Endothelial cell (in vitro differentiated cells): ENCODE measurements at places on chromosomes 16 and 17. TPM values are rescaled to one million over a fixed set of nuclear protein-coding genes. Genes with fewer than 3 reads are reported as not detected.

Gene MRPS34
- total RNA-seq, result 62.7 TPM

DNA sequence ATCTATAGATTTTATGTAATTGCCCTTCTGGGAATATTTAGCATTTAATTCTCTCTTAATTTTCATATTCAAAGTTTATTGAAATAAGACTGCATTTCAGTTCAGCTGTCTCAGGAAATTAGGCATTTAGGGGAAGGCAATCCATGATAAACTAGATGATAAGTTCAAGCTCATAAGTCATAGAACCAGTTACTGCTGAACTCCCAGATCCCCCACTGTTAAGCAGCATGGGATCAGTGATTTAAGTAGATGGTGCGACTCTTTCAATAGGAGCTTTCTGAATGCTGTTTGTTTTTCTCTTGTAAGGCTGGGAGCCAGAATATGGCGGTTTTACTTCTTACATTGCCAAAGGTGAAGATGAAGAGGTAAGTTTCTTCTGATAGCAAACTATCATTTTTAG, 23.8 kb downstream of the OGFOD1 start:
- DNase-seq, result no peak

Gene WSCD1
- total RNA-seq, result 43.9 TPM

DNA sequence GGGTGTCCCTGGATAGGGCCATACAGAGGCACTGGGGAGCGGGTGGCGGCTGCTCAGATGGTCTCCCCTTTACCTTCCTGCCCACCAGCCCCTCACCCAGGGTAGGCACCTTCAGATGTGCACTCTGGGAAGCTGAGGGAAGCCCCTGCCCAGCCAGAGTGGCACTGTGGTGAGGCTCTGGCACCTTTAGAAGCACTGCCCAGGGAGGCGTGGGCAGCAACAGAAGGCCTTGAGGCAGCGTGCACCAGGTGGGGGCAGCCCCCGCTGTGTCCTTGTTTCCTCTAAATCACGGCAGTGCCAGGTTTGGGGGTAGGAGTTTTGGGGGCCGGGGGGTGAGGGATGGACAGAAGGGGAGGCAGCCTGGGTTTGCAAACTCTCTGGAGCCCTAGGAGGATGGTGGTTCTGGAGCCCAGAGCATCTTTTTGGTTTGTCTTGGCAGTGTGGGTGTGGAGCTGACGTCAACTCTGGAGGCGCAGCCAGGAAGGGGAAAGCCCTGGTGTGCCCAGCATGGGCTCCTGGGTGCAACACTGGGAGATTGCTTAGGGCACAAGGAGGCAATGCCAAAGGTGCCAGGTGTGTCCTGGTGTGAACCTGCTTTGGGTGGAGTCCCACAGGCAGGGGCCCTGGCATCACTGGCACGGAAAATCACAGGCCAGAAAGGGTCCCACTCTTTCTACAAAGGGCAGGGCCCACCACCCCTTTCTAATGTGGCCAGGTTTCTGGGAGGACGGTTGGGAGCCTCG, 23.1 kb upstream of the CDC42EP4 start:
- DNase-seq, result no peak

DNA sequence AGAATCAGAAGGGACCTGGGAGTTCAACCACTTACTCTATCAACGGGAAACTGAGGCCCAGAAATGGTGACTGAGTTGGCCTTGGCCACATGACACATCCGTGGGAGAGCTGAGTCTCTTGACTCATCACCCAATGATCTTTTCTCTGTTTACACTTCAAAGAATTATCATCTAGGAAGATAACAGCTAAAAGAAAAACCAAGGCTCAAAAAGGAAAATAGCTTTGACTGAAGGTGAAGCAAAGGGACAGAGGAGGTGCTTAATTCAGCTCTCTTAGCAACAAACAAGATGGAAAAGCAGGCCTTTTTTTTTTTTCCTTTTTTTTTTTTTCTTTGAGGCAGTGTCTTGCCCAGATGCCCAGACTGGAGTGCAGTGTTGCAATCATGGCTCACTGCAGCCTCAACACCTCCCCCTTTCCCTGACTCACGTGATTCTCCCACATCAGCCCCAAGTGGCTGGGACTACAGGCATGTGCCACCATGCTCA, 16.7 kb downstream of the ERCC4 start:
- no peak for DNase-seq

DNA sequence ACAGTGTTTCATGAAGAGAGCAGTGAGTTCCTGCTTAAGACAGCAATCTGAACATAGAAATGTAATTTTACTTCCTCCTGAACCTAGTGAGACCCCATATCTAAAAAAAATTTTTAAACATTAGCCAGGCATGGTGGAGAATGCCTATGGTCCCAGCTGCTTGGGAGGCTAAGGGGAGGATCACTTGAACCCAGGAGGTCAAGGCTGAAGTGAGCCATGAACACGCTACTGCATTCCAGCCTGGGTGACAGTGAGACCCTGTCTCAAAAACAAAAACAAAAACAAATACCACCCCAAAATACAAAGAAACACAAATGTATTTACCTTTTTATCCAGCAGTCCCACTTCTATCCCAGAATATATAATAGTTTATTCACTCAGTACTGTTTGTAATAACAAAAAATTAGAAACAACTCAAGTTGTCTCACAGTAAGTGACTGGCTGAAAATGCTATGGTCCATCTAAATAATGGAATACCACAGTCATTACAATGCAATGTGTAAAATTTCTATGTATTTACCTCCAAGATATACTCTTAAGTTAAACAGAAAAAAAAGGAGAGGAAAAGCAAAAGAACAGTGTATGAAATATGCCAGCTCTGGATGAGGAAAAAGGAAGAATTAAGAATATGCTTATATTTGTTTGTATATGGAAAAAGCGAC, 16.3 kb downstream of the CFDP1 start:
- no peak for DNase-seq

DNA sequence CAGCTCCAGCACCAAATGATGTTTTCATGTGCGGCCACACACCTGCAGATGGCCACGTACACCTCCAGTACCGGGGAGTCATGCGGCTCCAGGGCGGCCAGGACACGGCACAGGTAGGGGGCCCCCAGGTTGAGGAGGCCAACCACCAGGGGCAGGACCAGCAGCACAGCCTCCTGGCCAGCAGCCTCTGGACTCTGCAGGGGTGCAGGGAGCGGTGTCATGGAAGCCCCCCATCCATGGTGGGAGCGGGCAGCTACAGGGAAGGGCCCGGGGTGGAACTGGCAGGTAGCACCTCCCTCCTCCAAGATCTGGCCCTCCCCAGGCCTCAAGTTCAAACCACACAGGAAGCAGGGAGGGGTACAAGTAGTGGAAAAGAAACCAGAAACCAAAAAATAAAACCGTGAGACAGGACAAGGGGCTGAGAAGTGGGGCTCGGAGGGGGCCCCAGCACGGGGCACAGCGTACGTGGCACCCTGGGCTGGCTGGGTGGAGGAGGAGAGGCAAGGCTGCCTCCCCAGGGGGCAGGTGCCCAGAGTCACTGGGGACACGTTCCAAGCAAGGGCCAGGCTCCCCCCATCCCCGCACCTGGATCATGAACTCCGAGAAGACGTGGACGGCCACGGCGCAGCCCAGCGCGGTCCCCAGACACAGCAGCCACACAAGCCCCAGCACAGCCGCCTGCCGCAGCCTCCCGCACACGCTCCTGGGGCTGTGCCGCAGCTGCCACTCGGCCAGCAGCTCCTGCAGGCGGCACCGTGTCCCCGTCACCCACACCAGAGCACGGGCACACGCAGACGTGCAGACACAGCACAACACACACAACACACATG, 7.4 kb downstream of the TMC6 start:
- DNase-seq, result no peak

GRCh38 chr16:27189335-27189972, 13.9 kb upstream of the KDM8 start:
- no peak for DNase-seq

DNA sequence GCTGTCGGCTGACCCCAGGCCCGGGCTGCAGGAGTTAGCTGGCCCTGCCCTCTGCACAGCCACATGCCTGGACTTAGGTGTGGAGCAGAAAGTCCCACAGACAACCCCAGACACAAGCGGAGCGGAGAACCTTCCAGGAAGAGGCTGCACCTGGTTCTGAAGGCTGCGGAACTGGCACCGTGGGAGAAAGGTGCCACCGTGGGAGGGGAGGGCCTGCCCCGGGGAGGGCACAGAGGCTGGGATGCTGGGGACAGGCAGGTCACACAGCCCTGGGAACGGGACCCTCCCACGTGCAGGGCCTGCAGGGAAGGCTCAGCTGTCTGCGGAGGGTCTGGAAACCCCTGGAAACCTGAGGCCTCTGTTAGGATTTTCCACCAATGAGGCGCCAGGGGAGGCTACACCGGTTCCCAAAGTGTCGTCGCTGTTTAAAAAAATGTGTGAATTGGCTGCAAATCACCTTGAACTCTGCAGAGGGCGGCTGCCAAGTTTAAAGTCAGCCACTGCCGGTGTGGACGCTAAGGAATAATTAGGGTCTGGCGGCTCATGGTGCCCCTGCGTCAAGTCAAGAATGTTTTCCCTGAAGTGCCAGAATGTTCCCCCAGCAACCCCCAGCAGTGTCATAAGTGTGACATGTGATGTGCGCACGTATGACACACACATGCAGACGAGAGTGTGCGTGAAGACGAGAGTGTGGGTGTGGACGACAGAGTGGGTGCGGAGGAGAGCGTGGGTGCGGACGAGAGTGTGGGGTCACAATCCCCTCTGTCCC, 50.9 kb upstream of the PABPN1L start:
- DNase-seq, result no peak

DNA sequence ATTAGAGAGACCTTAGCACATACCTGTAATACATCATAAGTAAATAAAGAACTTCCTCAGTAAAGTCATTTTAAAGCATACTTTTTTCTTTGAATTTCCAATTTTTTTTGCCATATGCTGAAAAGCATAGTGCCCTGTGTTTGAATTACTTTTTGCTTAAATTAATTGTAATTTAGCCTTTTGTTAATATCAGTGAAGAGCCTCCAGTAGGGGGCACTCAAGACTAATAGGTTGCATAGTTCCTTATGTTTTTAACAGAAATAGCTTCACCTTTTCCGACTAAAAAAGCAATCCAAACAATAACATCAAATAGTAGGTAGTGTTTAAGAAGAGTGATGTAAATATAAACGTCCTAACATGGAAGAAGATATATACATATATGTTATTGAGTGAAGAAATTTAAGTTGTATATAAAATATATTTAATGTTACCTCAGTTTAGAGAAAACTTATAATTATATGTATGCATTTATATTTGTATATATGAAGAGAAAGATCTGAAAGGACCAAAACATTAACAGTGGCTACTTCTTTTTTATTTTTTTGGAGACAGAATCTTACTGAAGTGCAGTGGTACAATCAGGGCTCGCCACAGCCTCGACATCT, 18.6 kb downstream of the RAD51C start:
- peak; percentile 42 for DNase-seq

DNA sequence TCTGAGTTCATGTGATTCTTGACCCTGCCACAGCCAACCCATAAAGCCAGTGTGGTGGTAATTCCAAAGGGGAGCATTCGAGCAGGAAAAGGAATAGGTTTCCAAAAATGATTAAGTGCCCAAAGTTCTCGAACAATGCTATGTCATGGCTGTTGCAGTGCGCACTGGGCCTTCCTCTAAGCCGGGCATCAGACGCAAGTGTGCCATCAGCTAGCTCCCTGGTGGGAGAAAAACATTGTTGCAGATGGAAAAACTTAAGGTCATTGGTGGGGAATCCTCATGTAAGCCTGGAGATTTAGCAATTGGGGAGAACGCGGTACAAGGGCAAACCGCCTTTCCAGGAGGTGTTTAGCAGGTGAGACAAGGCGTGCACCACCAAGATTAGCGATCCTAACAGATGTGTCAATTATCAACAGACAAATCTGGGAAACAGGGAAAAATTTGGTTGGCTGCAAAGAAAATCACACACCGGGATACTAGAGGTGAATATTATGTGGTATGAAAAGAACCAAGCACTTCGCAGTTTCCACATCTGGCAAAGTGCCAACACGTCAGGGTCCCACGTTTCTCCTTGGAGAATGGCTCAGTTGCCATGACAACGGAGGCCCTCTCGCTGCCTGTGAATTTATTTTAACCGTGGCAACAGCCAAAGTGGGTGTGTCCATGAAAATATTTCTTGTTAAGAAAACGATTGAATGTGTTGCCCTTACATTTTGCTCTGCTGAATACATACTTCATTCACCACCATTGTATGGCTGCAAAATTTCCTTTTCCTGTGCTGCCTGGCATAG, 118.5 kb upstream of the CACNG5 start:
- DNase-seq, result peak; percentile 54

DNA sequence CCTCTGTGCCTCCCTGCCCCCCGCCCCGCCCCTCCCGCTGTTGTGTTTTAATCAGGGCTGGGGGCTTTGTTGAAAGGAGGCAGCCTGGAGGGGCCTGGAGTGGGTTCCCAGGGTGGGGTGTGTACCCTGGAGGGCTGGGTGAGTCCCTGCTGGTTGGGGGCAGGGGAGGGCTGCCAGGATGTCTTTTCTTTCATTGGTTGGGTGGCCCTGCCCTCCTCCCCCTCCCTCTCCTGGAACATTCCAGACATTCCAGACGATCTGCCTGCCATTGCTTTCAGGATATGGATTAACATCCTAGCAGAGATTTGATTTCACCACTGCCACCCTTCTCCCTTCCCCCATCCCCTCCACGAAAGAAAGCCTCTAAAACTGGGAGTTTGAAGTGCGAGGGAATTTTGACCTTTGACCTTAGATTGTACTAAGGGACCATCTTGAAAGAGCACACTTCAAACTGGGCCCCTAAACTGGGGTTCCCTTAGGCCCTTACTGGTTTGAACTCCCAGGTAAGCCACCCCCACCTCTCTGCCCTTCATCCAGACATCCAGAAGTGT, 25.3 kb downstream of the IGF2BP1 start:
- peak; percentile 62 for DNase-seq

Gene GLIS2
- 1.6 TPM for total RNA-seq

Gene CBX2
- total RNA-seq, result 50.0 TPM

- no peak for DNase-seq
Observed at GRCh38 chr17:41690497-41690896, 1.8 kb downstream of the EIF1 start.

DNA sequence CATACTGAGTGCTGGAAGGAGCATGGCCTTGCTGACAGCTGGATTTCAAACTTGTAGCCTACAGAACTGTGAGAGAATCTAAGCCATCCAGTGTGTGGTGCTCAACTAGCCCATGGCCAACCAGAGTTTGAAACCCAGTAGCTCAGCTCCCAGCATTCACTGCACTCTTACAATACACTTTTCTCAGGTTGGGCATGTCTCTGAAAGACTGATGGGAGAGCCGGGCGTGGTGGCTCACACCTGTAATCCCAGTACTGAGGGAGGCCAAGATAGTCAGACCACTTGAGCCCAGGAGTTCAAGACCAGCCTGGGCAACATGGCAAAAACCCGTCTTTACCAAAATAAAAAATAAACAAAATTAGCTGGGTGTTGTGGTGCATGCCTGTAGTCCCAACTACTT, 3.8 kb downstream of the CPNE2 start:
- no peak for DNase-seq

Gene C17orf67
- 1.7 TPM for total RNA-seq

DNA sequence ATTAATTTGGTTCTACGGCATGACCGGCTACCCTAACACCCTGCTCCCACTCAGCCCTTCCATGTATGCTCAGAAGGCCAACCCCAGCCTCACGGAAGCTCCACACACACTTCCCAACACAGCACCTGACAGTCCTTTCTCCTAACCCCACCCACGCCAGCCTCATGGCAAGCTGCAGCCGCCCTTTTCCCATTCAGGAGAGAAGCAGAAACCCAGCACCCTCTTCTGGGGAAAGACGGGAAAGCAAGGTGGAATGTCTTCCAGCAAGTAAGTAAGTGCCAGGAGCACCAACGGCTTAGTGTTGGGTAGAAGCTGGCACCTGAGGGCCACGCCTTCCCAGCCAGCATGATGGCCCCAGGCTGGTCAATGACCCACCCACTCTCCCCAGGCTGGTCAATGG, 32.1 kb downstream of the ABR start:
- peak; percentile 73 for DNase-seq

Gene SPAG7
- 67.3 TPM for total RNA-seq
